ENCODE measurements at places on chromosomes 11 and 22. TPM values are rescaled to one million over a fixed set of nuclear protein-coding genes. Genes with fewer than 3 reads are reported as not detected.

The KCTD14 gene
- 6.0 TPM for total RNA-seq

The PANX3 gene
- total RNA-seq, result not detected

The DRD2 gene
- total RNA-seq, result not detected

The PPFIBP2 gene
- total RNA-seq, result 42.6 TPM

The LRRC75B gene
- 6.4 TPM for total RNA-seq

The KBTBD3 gene
- 3.2 TPM for total RNA-seq

The FAM83F gene
- under 0.01 TPM for total RNA-seq

The TMA7B gene
- not detected for total RNA-seq

The OR4D5 gene
- total RNA-seq, result not detected

The MS4A4E gene
- not detected for total RNA-seq

The CSNK1E gene
- 138 TPM for total RNA-seq

The IL18 gene
- total RNA-seq, result not detected

The SEC14L2 gene
- 15.1 TPM for total RNA-seq
